ENCODE measurements at places on chromosomes 6 and 20.

- DNase-seq, result no peak
These were observed 43.5 kb downstream of the CDS2 start for GRCh38 chr20:5170341-5170740.

DNA sequence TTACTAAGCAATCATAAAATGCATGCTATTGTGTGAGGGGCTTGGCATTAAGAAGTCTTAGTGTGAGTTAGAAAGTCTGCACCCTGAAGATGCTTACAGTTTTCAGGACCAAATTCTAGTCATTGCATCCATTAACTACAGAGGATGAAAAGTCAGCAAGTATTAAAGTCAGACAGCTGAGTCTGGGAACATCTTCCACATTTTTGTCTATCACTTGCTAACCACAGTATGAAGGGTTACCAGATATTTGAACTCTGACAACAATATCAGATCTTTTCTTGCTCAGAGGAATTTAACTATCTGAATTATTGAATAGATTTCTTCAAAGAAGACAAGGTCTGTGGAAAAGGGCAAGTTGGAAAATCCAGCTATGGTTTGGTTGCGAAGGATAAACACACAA lies 264.4 kb downstream of the BTBD9 start:
- no peak for DNase-seq

- no peak for DNase-seq
These were observed 387.8 kb downstream of the BMP2 start for GRCh38 chr20:7155282-7155681.

DNA sequence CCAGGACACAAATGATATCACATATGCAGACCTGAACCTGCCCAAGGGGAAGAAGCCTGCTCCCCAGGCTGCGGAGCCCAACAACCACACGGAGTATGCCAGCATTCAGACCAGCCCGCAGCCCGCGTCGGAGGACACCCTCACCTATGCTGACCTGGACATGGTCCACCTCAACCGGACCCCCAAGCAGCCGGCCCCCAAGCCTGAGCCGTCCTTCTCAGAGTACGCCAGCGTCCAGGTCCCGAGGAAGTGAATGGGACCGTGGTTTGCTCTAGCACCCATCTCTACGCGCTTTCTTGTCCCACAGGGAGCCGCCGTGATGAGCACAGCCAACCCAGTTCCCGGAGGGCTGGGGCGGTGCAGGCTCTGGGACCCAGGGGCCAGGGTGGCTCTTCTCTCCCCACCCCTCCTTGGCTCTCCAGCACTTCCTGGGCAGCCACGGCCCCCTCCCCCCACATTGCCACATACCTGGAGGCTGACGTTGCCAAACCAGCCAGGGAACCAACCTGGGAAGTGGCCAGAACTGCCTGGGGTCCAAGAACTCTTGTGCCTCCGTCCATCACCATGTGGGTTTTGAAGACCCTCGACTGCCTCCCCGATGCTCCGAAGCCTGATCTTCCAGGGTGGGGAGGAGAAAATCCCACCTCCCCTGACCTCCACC lies 42.2 kb downstream of the SIRPA start:
- no peak for DNase-seq

DNA sequence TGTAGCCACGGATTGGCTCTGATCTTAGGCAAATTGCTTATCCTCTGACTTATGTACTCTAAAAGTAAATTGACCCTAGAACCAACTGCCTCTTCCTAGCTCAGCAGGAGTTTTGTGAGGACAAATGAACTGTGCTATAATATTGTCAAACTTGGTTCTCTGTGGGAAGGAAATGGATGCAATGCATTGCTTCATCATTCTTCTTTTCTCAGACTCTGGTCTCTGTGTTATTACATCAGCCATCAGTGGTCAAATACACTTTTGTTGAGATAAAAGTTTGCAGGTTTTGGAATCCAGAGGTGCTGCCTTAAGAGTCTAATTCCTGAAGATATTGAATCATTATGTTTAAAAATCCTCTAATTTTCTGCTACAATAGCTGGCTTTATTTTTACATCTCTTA lies 64.9 kb downstream of the SLC24A3 start:
- no peak for DNase-seq

DNA sequence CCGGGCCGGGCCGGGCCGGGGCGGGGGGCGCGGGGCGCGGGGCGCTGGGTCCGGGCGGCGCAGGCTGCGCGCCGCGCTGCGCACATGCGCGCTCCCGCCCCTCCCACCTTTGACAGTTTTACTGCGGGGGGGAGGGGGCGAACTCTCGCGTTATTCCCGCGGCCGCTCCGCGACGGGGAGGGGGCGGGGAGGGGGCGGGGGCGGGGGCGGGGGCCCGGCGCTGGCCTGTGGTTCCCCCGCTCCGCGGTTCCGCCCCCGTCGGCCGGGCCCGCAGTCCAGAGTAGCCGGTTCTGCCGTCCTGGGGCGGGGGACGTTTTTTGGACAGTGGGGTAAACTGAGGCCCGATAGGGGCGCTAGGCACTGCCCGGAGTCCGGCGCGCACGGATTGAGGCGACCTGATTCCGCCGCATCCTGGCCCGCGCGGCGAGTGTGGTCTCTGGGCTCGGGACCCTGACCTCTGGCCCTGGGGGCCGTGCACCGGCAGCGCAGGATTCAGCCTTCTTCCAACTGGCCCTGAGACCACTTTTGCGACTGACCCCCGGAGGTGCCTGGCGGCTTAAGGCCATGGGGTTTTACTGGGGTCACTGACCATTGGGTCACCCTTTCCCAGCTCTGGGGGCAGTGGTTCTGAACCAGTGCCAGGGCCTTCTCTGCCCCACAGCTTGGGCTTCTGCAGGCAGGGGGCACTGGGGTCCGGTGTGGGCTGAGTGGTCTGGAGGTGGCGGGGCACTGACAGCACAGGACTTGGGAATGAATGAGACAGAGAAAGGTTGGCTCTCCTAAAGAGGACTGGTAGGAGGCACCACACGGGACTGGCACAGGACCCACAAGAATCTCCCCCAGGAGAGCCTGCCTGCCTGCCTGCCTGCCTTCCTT lies at the start of gene ZNF512B:
Gene ZNF512B (minus strand): TSS at position 93 of the 876 bp plus-strand sequence. CDS start 1,980 bp downstream, outside the sequence.
- DNase-seq, result peak; percentile 50

DNA sequence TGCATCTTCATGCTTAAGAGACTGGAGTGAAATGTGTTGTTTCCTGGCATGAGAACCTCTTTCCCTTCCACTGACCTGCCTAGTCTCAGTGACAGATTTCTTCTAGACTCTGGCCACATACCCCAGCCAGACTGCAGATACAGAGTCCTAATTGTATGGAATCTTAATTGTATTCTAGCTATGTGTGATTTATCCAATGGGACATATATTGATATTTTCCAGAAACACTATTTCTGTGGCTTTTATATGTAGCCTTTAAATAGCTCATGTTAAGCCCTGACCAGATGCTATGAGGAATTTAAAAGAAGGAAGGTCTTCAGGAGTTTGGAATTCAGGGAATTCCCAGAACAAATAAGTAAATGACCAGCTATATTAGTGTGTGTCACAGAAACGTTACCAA lies 99.0 kb downstream of the FIG4 start:
- no peak for DNase-seq

DNA sequence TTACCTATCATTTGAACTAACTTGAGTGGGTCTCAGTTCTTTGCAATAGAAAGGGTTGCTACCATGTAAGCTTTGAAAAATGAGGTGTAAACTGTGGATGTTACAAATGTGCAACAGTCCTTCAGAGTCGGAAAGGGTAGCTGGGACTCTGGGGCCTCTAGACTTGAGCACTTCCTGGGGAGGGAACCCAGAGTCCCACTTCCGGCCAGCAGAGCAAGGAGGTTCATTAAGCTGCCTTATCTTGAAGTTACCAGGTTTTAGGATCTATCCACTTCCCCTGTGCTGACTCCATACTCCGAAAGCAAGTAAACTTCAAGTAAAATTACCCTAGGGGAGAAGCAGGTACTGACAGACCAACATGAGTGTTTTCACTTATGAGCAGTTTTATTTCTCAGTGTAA lies 9.4 kb downstream of the TRIM10 start:
- no peak for DNase-seq

- DNase-seq, result no peak
These were observed 49.6 kb upstream of the CD93 start for GRCh38 chr20:23135449-23136420.

GRCh38 chr20:1164871-1165270 lies 19.9 kb downstream of the TMEM74B start:
- no peak for DNase-seq

DNA sequence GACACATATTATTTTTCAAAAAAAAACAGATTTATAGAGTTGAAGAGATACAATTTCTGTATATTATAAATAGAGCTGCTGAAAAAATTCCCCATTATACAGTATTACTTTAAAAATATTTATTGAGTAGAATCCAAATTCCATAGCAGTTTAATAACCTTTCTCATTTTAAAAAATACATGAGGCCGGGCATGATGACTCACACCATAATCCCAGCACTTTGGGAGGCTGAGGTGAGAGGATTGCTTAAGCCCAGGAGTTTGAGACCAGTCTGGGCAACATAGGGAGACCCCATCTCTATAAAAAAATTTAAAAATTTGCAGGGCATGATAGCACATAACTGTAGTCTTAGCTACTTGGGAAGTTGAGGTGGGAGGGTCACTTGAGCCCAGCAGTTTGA lies 13.0 kb downstream of the ATRN start:
- no peak for DNase-seq

DNA sequence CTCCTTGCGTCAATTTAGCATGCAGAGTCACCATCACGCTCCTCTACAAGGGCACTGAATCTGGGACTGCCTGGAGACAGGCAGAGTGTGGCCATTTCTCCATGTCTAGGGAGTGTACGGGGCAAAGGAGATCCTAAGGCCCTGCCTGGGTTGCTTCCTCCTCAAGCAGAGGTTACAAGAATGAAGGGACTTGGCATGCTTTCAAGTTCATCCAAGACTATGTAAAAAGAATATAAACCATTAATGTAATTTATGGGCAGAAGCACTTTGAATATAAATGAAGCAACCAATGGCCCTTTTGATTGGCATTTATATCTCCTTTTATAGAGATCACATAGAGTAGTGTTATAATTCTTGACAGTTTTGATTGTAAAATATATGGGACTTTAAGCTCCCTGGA lies 137.5 kb downstream of the BTBD3 start:
- DNase-seq, result no peak

DNA sequence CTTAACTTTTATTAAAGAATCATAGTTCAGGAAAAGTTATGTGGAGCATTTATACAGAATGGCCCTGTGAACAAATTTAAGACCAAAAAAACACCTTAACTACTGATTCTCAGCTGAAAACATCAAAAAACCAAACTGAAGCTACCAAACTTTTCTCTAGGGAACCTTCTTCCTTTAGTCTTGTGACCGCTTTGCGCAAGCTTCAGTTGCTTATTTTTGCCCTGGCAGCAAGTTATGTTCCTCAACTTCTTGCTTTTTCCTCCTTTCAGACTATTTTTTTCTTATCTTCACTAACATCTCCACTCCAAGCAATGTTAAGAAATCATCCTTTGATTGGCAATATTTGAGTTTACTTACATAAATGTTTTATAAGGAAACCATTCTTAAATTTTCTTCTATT lies 100.1 kb downstream of the MYB start:
- DNase-seq, result no peak

- peak; percentile 79 for DNase-seq
These were observed 8.6 kb downstream of the NKX2-2 start for GRCh38 chr20:21505161-21505809.

DNA sequence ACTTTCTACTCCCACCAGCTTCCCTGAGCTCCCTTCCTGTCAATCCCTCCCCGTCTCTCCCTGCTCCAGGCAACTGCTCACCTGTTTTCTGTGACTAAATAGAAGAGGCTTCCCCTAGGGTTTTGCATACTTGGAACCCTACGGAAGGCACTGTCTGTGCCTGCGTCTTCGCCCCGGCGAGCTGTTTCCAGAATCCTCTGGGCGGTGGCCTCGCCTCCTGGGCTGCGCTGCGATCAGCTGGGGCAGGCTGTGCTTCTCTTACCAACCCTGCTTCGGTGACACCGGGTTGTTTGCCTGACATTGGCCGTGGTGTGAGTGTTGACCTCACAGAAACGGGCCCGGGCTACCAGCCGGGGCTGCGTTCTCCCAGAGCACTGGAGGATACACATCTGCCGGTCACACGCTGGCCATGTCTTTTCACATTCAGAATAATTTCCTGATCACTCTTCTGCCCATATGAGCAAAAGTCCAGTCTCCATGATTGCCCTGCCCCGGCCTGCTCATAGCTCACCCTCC lies 29.4 kb upstream of the CCR6 start:
- DNase-seq, result no peak

DNA sequence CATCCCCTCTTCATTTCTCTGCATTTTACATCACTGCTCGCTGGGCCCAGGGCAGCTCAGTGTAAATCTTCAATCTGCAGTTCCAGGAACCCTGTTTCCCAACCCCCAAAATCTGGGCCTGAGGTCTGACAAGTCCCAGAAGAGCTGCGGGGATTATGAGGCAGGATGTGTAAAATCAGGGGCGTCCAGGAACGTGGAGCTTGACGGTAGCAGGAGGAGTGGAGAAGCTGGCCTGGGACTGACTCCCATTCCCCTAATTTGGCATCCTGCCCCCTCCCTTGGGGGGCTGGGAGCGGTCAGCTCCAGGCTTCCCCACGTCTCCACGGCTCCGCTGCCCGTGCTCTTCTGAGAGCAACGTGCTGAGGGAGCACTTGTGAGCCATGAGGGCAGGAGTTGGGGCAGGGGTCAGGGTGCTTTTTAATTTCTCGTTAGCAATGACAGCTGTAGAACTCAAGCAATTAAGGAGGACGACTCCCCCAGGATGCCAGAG lies 23.4 kb upstream of the VEGFA start:
- DNase-seq, result no peak

- no peak for DNase-seq
These were observed 236.9 kb downstream of the GMDS start for GRCh38 chr6:2008383-2008976.

GRCh38 chr6:32226434-32226833 lies 2.6 kb upstream of the NOTCH4 start:
- no peak for DNase-seq

- DNase-seq, result no peak
These were observed 121.3 kb upstream of the SALL4 start for GRCh38 chr20:51923633-51924032.

DNA sequence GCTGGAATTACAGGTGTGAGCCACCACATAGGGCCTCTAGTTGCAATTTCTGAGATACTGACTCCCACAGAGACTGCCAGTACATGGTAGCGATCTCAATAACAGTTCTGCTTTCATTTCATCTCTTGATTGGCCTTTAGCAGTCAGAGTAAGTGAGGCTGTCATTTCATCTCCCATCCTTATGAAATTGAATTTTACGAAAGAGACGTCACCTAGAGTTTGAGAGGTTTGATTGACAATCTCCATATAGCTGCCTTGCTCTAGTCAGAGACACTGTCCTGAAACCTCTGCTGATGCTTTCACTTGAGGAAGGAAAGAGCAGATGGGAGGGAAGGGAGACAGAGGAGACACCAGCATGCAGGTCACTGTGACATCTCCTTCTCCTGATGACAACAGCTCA lies 466.1 kb downstream of the NKAIN2 start:
- no peak for DNase-seq

GRCh38 chr20:63747622-63748069 lies 8.1 kb downstream of the SLC2A4RG start:
- no peak for DNase-seq

- no peak for DNase-seq
These were observed 15.6 kb upstream of the PRDM13 start for GRCh38 chr6:99590728-99591672.

Measured in T-helper 9 cell (primary cell).